ENCODE measurements at places on chromosomes 5 and 9.

DNA sequence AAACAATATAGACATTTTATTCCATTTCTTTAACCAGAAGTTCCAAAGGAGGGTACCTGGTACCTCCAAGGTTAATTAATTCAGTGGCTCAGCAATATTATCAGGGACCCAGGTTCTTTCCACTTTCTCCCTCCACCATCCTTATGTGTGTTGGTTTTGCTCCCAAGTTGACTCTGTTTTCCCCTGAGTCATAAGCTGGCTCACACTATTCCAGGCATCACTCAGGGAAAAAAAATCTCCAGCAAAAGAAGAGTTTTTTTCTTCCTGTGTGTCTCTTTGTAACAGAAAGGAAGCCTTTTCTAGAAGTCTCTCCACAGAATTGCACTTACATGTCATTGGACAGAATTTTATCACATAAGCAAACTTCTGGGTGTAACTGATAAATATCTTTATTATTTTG lies 31.2 kb upstream of the GALNT10 start:
- no peak for DNase-seq

DNA sequence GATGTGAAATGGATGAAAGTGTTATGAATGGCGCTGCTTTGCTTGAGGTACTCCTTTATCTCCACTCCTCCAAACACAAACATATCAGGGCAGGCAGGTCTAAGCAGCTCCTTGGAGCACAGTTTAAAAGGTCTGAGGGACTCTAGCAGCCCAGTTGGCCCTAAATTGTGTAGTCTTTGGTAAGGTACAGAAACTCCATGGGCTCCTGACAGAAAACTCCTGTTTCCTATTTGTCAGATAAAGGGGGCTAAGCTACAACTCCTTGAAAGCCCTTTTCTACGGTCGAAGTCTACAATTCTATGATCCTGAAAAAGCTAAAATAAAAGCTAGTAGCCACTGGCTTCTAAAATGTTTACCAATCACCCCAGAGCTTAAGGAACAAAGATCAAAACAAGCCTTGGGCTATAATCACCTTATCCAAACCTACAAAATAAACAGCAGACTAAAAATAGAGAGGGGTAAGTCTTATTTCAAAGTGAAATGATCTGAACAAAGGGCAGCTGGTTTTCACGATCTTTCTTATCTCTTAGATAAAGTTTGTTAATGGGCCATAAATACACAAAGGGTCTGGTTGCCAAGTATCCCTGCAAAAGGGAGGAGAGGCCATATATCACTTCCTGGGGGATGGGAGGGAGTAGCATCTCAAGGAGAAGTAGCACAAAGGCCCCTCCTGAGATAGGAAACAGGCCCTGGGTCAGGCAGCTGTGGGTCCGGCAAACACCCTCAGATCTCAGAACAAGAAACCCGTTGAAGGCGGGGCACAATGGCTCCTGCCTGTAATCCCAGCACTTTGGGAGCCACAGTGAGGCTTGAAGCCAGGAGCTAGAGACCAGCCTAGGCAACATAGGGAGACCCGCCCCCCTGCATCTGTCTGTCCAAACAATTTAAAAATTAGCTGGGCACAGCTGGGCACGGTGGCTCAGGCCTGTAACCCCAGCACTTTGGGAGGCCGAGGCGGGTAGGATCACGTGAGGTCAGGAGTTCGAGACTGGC lies 28.3 kb upstream of the DENND4C start:
- DNase-seq: no peak

DNA sequence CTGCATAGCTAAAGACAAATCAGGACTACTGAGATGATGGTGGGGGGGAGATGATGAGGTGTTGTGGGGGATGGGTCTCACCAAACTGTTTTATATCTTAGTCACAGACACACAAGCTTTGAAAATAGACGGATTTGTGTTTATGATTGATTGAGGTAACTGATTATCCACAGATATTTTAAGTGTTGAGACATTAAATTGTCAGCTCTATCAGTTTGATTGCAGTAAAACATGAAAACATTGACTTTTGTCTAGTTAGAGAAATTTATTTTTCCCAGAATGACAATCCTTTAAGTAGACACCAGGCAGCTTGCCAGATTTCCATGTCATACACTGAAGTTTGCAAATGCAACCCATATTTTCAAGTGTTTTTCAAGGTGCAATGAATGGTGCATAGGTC lies 149.8 kb downstream of the NR2F1-AS1 start:
- DNase-seq: no peak

DNA sequence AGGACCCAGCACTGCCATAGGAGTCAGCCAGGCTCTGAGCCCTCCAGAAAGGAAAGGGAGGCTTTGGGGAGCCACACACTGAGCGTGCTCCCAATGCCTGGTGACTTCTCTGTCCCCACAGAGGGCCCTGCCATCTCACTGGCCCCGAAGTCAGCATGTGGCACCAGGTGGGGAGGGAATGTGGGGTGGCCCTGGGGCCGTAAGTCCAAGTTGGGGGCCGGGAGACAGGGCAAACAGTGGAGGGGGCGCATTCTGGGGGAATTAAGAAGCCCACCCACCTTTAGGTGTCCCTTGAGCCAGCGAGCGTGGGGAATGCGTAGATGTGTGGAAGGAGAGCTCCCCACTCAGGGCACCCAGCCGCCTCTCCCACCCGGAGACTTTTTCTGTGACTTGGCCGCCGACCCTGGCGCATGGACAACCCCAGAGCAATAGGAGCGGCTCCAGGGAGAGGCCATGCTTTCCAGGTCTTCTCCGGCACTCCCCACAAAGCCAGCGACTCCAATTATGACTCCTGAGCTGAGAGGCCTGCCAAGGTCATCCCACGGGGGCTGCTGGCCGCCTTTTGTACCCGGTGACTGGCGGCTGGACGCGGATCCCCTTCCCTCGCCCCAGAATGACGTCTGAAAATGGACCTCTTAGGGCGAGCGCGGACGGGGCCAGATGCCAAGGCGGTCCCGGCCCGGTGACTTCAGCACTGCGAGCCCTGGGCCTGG lies 9.8 kb downstream of the IRX1 start:
- DNase-seq: no peak

GRCh38 chr5:117568622-117569021 lies 994.0 kb upstream of the SEMA6A start:
- DNase-seq: no peak

DNA sequence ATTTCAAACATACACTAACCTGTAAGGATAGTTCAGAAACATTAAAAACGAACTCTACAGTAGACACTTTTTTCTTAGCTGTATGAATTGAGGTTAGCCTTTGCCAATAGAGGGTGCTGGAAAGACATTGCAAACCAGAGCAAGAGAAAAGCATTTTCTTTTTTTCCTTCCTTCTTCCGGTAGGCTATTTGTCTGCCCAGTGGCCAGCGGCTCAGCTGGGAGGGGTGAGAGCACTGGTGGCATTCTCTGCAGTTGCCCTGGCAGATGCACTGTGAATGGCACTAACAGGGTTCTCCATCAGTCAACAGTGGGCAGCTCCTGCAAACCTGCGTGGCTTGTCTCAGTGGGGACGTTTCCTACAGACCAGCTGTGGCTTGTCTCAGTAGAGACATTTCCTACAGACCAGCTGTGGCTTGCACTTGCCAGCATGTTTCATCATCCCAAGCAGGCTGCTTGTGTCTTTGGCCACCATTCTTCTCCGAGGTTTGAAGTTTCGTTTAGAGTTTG lies 984.5 kb upstream of the CDH18 start:
- DNase-seq: no peak

DNA sequence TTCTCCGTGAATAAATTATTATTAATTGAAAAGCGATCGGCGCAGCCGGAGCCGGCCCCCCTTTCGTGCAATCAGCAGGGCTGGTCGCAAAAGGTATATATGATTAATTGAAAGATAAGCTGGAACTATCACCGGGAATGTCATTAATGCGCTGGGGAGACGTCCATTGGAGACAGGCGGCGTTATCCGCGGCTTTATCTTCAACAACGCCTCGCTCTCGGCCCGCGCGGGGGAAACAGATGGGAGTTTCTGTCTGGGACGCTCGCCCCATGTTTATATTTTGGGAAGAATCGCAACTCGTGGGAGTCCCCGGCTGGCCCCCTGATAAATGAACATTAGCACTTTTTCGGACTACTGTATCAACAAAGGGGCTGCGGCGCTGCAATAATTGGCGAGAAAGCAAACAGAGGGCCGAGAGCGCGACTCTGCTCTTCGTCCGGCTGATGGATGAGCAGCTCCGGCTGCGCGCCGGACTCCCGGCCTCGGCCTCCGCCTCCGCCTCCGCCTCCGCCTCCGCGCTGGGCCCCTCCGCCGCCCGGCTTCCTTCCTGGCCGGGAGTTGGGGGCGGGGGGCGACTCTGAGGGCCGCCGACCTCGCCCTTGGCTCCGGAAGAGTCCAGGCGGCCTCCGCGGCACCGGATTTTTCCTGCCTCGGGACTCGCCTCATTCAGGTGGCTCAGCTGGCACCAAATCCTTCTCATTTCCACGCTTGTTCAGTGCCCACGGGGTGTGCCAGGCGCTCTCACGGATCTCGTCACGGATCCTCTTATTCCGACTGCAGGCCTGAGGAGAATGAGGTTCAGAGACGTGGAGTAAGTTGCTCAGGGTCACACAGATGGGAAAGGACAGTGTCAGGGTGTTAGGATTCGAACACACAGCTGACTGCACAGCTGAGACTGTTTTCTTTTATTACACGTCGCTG lies 3.6 kb upstream of the NKX2-5 start:
- DNase-seq: no peak

DNA sequence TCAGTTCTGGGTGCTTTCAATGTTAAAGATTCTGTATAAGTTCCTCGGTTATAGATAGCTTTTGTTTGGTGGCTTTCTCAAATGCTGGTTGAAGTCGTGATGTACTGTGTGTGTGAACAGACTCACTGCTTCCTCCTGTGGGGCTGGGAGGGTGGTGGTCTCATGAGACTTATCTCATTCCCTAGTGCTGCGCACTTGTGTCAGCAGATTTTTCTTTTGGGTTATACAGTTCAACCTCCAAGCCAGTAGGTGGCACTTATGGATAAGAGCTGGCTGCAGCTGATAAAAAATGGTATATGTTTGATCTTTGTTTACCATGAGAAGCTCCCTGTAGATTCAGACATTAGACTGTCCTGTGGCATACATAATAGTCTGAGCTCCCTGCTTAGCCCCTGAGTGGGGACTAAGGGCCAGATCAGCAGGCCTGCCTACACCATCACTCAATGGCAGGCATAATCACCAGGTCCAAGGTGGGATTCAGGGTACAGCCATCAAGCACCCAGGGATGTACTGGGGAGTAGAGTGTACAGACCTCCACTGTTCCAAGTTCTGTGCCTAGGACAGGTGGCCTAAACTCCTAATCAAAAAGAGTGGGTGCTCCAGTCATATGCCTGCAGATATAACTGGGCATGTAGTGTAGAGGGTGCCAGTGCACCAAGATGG lies 174.2 kb downstream of the OXCT1 start:
- no peak for DNase-seq

DNA sequence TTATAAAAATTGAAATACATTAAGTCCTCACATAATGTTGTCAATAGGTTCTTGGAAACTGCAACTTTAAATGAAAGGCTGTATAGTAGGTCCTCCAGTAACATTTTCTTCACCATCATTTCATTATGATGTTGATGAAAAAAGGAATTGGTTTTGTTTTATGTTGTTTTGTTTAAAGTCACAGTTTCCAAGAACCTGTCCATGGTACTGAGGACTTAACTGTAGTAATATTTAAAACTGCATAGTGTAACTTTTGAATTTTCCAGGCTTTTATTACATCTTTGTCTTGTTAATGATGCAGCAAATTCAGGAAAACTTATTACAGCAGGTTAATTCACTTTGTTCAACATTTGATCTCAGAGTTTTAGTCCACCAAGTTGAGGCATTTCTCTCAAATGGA lies 11.6 kb downstream of the SECISBP2 start:
- no peak for DNase-seq

- DNase-seq: no peak
These were observed 1.6 kb downstream of the CEMIP2 start for GRCh38 chr9:71766663-71767062.

DNA sequence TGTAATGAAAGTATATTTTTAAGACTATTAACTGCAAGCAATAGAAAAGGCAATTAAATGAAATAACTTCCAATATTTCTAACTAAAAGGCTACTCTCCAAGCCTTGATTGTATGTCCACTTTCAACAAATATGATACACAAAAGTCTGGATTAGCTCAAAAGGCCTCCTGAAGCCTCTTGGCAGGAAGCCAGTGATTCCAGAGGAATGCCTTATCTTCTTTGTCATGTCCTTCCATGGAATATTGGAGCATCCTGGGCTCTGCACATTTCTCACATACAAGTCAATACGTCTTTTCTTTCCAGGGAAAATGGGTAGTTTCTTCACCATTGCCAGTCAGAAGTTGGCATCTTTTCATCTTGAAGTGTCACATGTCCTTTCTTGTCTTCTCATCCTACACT lies 357.8 kb downstream of the KDM4C start:
- DNase-seq: no peak

DNA sequence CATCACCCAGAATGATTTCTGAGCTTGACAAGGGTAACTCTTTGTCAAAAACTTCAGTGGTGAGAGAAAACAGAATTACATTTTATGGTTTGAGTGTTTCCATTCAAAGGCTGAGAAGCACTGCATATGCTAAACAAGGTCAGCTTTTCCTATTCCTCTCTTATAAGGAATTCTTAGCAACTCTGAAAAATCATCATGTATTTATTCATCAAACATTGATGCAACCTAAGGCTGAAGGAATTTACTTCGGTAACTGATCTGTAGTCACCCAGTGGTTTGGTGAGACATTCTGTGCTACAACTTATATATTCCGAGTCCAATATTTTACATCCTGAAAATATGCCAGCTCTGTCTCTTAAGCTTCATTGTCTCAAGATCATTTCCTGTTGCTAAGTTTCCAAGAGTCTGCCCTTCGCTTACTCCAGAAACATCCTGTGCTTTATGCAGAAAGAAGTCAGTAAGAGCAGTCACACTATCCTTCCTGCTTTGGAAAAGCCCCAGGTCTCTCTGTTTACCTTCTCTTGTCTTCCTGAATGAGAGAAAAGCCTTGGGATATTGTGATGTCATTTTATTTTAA lies 176.6 kb upstream of the TBCA start:
- no peak for DNase-seq

DNA sequence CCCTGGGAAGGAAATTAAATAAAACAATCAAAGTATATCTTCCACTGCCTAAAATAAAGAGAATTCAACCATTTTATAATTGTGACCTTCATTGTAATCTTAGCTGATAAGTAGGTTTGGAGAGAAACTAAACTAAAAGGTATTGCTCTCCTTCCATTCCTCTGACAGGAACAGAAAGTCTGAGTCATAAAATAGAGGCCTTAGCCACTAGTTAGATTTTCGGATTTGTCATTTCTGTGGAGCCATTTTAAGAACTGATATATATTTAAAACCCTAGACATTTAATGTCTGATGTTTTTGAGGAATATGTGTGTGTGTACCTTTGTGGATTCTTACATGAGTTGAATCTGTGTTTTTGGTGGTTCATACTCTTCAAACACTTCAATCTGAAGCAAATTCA lies 11.8 kb upstream of the TMC1 start:
- DNase-seq: no peak

DNA sequence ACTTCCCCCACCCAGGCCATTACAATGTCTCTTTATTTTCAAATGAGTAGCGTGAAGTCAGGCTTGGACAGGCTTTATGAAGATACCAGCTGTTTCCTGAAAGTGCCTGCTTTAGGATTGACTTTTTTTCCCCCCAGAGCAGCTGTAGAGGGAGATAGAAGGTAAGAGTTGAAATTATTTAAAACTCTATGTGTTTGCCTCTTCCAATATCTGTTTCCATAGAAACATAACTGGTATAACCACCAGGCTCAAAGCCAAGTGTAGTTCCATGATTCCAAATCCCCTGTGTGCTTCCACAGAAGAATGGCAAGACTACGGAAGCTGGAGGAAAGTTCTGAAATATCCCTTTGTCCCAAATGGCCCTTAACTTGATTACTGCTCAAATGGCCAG lies 87.4 kb upstream of the TBC1D2 start:
- no peak for DNase-seq

All from vagina (tissue), 2 donors.